NCI-H1092 treated with DMSO at 0.1 percent for 48 hours (cell line): ENCODE measurements at places on chromosomes 13 and 19.

DNA sequence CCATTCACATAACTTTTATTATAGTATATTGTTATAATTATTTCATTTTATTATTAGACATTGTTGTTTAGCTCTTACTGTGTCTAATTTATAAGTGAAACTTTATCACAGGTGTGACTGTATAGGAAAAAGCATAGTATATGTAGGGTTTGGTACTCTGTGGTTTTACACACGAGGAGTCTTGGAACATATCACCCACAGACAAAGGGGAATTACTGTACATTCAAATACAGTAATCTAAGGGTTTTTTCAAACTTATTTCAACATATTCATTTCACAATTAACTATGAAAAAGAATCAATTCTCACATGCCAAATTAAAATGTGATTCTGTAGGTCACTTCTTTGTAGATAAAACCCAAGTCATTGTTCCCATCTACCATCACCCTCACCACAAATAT is 46.0 kb downstream of the RBM26 start:
- no peak for DNase-seq

- DNase-seq = no peak
Observed at GRCh38 chr13:71278512-71278911, 588.5 kb downstream of the DACH1 start.

DNA sequence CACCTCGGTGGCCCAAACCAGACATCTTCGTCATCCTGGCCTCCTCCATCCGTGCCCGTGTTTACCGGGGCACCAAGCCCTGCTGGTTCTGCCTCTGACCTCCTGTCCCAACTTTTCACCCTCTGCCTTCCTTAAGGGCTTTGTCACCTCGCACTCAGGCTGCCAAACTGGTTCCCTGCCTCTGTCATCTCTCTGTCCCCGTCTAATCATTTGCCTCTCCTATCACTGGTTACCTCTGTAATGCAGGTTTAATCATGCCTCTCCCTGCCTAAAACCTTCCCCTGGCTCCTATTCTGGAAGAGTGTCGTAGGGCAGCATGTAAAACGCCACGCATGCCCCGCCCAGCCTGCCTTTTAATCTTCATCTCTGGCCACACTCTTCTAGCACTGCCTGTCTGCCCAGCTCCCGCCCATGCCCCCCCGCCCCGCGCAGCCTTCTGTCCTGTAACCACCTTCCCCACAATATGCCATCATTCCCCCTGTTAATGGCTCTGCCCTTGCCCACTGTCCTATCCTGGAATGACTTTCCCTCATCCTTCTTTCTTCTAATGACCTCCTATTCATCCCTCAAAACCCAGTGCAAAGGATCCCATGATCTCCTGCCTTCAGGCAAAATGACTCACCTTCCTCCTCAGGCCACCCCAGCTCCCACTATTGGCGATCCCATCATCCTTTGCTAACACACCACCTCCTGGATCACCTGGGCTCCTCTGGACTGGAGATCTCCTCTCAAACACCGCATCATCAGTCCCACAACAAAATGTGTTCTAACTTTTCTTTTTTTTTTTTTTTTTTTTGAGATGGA is 66.7 kb downstream of the PEX11G start:
- no peak for DNase-seq

GRCh38 chr13:75788481-75788981 is 152.4 kb downstream of the LMO7 start:
- no peak for DNase-seq

DNA sequence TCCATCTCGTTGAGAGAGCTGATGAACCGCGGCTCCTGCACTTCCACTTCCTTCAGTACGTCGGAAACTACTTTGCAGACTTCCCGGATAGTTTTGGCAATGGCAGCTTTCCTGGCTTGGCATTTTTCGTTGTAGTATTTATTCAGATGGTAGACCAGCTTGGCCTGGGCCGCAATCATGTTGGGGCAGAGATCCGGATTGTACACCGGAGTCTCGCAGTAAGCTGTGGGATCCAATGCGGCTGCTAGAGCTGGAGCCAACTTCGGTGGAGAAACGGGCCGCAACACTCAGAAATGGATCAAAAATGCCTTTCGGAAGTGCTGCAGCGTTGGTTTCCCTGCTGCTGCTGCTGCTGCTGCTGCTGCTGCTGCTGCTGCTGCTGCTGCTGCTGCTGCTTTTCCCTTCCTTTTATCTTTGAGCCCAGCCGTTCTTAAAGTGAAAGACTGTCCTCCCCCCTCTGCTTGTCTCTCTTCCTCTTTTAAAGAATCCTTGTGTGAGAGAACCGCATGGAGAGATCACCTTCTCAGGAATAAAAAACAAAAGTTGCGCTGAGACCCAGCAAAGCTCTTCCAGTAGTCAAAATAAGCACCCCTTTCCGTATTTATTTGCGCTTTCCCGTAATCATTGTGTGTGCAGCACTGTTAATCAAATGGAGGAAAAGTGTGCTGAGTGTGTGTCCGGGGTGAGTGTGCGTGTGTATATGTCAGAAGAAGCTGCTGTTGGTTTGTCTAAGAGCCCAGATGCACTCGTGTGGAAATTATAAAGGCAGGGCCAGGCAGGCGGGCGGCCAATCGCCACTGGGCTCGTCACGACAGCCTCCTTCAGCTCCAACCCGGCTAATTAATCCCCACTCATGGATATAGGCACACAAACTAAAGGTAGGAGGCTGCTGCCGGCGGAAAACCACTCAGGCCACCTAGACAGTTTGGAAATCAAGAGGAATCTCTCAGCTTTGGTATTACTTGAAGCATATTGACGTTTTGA is at the start of gene MAB21L1:
Gene MAB21L1 (minus strand): TSS at position 730 of the 984 bp plus-strand sequence. CDS start 551 bp downstream, at position 179.
- no peak for DNase-seq

DNA sequence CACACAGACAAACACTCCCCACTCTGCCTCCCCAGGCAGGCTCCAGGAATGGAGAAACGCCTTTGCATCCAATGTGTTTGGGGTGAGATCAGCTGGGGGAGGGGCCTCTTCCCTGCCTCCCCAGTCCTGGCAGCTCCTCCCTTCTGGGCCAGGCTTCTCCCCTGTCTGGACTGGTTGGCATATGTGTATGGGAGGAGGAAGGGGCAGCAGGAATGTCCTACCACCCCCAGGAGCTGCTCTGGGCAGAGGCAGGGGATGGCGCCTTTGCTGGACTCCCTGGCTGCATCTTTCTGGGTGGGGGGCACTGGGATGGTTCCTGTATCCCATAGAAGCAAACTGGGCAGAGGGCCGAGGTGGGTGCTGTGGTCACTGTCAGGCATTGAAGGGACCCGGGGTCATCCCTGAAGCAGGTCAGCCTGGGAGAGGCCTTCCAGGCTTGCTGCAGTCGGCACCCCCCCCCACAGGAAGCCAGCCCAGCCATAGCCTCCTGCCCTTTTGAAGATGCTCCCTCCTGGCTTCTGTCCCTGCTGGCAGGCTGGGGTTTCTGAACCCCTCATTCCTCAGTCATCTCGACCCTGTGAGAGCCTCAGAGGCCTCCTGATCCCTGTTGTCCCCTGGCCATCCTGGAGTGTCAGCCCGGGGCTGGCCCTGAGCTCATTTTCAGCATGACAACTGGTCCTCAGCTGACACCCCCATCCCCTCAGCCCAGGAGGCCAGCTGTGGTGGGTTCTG is 21.2 kb upstream of the SLC7A10 start:
- no peak for DNase-seq

GRCh38 chr13:94947392-94947791 is 235.0 kb upstream of the SOX21 start:
- peak; percentile 13 for DNase-seq

DNA sequence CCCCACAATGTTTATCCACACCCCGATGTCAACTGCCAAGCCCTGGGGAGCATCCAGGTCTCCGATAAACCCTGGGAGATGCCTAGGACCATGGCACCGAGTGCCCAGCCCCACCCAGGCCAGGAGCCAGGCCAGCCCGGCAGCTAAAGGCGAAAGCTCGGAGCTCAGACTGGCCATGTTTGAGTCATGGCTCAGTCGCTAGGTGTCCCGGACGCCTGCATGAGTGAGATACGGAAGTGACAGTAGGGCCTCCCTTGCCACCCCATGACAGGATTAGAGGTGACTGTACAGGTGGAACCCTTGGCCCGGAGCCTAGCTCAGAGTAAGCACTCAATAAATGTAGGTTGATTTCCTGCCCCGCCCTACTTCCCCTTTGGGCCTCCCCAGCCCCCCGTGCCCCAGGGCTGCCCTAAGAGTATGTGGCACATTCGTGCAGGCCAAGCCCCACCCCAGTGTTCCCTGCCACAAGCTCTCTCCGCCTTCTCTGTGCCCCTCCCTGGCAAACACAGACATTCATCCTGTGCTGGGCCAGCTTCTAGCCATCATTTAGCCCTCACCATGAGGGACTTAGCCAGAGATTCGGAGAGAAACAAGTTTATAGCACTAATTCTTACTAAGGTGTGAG is 5.8 kb upstream of the TPM4 start:
- DNase-seq = no peak

DNA sequence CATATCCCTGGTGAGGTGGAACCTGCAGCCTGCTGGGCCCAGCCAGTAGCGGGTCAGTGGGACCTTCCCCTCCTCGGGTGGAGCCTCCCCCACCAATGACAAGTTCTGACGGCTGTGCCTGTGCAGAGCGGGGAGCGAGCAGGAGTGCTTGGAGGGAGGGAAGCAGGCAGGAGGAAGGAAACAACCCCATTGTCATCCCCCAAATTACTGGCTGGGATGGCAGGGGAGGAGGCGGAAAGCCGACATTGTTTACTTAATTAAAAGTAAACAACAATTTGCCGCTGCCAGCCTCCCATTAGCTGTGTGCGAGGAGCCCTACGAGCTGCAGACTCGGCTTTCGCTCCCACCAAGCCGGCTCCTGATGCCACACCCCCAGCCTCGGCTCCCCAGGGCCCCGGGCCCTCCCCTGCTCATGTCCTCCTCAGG is 45.5 kb downstream of the LYL1 start:
- DNase-seq = peak; percentile 43

- DNase-seq = peak; percentile 18
Observed at GRCh38 chr13:49220036-49220855, at the start of gene MLNR. MLNR (plus strand) TSS chr13:49220338; CDS start chr13:49220338, 0 bp downstream.

- no peak for DNase-seq
Observed at GRCh38 chr19:45103156-45103507, 10.2 kb downstream of the PPP1R37 start.

GRCh38 chr13:82407321-82407720 is 1475.0 kb downstream of the SLITRK1 start:
- DNase-seq = no peak
